NCI-H1694 (cell line): ENCODE measurements at places on chromosomes 1 and 21.

GRCh38 chr1:51282605-51283004 is 46.5 kb downstream of the RNF11 start:
- DNase-seq: no peak

DNA sequence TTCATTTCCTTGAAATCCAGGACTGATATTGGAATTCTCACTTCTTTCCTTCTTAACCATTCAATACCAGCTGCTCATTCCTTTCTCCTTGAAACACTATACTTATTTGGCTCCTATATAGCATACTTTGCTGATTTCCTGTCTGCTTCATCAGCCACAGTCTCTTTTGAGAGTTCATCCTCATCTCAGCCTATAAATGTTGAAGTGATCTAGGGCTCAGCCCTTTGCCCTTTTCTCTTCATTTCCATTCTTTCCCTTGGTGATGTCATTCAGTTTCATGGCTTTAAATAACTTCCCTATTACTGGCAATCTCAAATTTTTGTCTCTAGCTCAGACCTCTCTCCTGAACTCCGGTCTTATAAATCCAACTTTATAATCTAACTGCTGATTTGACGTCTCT is 24.1 kb upstream of the RABGAP1L start:
- DNase-seq: no peak

GRCh38 chr21:23471877-23472276 is 2135.4 kb downstream of the MRPL39 start:
- no peak for DNase-seq

GRCh38 chr1:116290085-116290705 is 82.8 kb upstream of the ATP1A1 start:
- no peak for DNase-seq

DNA sequence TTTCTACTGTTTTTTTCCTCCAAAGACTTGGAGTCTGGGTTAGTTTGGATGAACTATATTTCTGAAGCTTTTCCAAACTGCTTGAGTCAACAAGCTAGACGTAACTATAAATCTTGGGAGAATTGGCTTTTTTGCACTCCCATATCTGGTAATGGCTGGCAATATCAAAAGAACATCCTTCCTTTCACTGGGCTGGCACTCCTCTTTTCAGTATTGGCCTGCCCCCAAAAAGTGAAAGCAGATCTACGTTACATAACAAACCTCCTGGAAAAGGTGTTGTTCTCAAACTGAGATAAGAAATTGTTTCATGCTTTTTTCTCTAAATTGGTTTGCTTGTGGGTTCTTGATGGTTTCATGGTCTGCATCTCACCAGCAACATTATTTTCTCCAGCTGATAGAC is 499.3 kb downstream of the NEGR1 start:
- no peak for DNase-seq

DNA sequence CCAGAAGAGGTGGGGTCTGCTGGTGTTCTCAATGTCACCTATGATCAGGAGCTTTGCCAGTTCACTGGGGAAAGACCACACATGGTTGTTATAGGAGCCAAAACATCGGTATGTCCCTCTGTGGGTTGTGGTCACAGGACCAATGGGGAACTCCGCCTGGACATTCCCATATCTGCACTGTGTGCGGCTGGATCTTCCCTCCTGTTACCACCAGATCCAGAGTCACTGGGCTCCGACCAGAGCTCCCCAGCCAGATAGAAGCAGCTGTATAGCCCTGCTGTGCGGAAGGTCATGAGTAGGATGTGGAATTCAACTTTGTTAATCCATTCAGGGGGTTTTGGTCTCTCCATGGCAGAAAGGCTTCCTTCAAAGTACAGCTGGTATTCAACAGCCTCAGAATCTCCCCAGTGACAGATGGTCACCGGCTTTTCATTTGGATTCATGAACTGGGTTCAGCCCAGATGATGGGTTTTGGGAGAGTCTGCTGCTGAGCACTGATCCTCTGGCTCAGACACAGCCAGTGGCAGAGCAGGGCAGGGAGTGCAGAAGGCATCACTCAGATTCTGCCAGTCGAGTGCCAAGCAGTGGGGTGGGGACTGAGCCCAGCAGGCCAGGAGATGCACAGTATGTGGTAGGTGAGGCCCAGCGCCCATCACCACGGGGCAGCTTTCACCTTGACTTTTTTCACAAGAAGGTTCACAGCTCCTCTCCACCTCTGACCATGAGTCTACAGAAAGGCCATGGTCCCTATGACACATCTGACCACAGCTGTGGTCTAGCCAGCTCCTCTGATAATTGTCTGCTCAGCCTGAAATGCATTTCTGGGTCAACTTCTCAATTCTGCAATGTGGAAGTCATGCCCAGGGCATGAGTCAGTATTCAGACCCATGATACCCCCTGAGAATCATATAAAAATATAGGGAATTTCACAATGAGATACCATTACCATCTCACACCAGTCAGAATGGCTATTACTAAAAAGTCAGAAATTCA is 2.9 kb upstream of the SHCBP1L start:
- peak; percentile 57 for DNase-seq

GRCh38 chr1:185672719-185673360 is 61.4 kb upstream of the HMCN1 start:
- DNase-seq: no peak

GRCh38 chr1:65992165-65992821 is 199.6 kb downstream of the PDE4B start:
- no peak for DNase-seq

GRCh38 chr1:108749081-108749480 is 2.6 kb downstream of the STXBP3 start:
- no peak for DNase-seq

DNA sequence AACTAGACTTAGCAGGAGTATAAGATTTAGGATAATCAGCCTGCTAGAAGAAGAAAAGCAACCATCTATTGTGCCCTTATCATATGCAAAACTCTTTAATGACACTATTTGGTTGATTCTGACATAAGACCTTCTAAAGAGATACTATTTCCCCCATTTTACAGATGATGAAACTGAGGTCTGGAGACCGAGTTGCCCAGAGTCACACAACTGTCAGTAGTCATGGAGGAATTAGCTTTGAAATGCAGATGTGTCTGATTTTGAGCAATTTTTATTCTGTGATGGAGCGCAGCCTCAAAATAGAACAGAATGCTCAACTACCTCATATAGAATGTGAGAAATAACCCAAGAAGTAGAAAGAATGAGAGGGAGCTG is 69.0 kb downstream of the CD58 start:
- no peak for DNase-seq
